ENCODE measurements at places on chromosomes 5 and 9.

DNA sequence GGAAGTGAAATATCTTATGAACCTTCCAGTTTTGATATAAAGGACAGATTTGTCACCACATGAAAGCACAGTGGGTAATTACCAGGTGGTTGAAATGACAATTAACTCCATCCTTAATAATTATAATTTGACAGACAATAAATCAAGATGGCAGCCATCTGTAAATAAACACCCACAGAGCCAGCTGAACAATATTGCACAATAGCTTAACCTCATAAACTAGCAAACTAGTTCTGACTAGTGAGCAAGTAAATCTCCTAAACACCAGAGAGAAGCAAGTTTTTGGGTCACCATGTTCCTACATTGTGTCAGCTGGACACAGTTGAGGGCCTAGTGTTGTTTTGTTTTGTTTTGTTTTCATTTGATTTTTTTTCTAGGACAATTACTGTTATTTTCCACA lies 577.4 kb downstream of the ACTL7B start:
- DNase-seq: no peak

DNA sequence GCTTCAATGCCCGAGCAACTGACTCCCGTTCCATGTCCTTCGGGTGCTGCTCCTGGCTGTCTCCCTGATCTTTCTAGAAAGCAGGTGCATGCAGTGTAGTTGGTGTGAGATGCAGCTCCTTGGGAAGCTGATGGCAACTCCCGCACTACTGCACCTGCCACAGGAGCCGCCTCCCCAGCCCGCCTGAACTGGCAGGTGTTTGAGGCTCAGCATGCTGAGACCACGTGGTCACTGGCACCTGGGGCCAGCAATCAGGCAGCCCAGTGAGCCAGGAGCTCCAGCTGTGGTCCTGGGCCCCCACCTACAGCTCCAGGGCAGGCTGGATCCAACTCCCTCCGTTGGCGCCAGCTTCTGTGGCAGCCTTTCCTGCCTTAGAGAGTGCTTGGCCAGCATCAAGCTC lies 111.5 kb downstream of the ICE1 start:
- no peak for DNase-seq

GRCh38 chr5:81778642-81779041 lies 27.7 kb upstream of the SSBP2 start:
- DNase-seq: no peak

- DNase-seq: no peak
These were observed 205.1 kb downstream of the RAB3C start for GRCh38 chr5:58787987-58788386.

DNA sequence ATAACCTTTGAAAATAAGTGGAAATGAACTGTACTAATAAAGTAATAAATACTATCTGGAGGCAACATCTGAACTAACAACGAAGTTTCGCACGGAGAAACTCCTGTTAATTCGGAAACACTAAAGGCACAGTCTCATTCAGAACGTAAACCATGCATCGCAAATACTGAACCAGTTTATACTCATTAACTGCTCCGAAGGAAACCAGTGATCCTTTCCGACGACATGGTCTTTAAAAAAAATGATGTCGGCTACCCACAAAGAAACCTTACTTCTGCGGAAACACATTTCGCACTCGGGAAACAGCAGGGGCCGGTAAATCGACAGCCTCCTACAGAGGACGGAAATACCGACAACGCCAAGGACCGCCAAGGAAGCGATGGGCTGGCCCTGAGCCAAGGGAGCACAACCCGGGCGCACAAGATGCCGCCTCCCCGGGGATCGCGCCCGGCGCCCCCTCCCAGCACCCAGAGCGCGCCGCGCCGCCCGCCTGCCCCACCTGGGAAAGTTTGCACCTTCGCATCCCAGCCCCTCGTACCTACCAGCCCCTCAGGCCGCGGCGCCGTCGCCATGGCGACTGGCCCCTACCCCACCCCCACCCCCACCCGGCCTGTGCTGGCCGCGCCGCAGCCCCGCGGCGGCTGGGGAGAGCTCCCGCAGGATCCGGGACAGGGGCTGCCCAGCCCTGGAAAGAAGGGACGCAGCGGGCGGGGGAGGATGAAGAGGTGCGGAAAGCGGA lies 732 bp downstream of the PRKAA1 start:
- DNase-seq: peak; percentile 91

DNA sequence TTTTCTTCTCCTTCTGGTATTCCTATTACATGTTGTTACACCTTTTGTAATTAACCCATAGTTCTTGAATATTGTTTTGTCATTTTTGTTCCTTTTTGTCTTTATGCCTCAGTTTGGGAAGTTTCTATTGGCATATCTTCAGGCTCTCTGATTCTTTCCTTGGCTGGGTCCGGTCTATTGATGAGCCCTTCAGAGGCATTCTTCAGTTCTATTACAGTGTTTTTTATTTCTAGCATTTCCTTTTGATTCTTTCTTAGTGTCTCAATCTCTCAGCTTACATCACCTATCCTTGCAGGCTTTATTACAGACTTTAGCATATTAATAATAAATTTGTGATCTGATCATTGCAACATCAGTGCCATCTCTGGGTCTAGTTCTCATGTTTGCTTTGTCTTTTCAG lies 33.8 kb downstream of the PHF2 start:
- no peak for DNase-seq

DNA sequence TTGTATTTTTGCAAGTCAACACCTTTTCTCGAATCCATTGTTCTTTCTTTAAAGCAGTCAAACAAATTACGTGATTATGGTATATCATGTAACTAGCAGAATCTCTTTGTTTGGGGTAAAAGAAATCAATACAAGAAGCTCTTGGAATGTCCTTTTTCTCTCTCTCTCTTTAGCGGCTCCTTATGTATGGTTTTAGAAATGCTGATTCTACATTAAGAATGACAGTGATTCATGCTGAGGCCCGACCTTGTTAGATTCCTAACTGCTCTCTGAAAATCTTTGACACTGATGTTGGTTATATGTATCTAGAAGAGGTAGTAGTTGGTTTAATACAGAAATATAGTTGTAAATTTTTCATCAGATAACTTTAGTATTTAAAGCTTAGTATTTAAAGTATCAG lies 76.4 kb downstream of the SNX24 start:
- DNase-seq: no peak

- no peak for DNase-seq
These were observed 5.0 kb upstream of the IFNA14 start for GRCh38 chr9:21244836-21245235.

DNA sequence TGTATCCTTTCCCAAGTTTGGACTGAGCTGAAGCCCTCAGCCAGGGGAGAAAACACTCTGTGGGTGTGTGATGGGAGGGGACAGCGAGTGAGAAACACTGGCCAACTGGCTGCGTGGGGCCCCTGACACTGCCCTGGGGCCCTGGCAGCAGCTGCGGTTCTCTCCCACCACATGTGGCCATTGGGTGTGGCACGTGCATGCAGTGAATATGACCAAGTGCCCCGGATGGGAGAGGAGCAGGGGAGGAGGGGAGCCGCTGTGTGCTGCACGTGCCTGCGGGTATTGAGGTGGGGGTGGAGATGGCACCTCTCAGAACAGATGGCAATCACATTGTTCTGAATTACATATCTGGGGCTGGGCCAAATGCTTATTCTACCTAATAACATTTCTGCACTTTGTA lies 242.4 kb upstream of the PCSK5 start:
- DNase-seq: no peak

GRCh38 chr5:55037046-55037771 lies 13.2 kb downstream of the GZMK start:
- no peak for DNase-seq

GRCh38 chr5:137147346-137147745 lies 351.8 kb downstream of the SPOCK1 start:
- no peak for DNase-seq

GRCh38 chr5:93579692-93580062 lies 1.3 kb downstream of the NR2F1-AS1 start:
- DNase-seq: no peak

DNA sequence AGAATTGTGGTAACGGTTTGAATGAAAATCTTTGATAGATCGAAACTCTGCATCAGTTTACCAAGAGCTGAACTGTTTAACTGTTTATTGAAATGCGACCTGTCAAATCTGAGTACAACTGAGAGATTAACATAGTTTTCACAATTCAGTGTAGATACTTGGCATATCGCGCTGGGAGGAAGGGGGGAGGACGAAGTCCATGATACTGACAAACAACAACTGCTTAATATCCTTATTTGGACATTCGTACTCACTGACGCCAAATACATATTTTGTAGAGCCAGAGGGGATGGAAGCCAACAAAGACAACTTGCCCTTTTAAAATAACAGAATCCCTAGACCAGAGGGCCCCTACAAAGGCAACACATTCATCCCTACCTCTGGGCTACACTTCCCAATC lies 93.2 kb downstream of the GLIS3 start:
- no peak for DNase-seq

DNA sequence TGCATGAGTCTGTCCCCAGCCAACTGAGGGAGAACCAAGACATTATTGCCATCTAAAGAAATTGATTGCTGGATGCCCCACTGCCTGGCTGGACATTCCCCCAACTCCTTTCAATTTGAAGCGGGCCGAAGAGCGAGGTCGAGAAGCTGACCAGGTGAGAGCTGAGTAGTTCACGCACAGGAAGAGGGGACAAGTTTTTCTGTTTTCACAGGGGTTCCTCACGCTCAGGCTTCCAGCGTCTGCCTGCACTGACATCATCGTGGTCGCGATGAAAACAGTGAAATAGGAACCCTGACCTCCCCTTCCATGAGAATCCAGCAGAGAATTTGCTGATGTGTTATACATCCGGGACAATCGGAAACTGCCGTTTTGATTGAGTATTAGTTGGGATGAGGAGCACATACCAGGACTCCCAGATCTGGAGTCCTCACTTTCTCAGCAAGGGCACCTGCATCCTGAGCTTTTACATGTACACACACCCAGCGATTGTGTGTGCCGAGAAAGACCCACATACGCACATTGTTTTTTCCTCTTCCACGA lies 3.1 kb upstream of the DMRT3 start:
- DNase-seq: no peak

DNA sequence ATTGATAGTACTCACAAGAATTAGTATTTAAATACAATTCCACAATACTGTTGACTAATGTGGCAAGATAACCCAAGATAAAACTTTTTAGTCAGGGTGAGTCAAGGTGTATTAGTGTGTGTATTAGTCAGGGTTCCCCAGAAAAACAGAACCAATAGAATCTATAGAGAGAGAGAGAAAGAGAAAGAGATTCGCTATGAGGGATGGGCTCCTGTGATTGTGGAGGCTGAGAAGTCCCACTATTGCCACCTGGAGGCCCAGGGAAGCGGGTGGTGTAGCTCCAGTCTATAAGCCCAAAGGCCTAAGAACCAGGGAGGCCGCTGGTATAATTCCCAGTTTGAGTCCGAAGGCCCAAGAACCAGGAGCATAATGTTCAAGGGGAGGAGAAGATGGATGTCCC lies 10.0 kb upstream of the SHISAL2B start:
- no peak for DNase-seq

DNA sequence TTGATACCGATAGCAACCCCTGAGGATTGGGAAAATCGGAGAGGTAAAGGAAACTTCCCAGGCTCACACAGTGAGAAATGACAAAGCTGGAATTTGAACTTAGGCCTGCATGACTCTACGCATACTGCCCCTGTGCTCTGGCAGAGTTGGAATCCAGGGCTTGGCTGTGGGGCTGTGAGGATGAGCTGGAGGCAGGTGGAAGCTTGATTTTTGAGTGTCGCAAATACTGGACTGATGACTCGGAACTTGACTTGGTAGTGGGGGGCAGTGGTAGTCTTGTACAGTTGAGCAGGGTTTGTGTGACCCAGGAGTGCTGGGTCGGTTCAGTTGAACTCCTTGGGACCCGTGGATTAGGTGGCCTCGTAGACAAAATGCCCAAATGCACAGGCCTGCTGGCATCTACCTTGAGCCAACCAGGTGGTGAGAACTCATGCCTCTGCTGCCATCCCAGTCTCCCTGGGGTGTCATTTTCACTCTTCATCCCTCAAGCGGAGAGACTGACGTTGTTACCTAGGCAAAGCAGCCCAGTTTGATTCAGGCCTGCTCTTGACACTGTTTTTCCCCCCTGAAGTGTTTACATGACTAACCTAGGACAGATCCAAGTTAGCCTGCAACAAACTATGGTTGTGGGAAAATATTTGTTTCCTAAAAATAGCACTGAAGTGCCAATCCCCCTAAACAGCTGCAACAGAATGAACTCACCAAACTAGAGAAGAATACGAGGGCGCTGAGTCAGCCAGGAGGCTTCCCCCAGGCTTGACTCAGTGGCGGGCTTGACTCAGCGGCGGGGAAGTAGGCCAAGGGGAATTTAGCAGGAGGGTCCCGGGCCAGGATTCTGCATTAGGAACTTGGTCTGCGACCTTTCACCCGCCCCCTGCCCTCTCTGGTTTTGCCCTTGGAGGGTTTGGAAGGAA lies 45.7 kb upstream of the ORM1 start:
- no peak for DNase-seq

DNA sequence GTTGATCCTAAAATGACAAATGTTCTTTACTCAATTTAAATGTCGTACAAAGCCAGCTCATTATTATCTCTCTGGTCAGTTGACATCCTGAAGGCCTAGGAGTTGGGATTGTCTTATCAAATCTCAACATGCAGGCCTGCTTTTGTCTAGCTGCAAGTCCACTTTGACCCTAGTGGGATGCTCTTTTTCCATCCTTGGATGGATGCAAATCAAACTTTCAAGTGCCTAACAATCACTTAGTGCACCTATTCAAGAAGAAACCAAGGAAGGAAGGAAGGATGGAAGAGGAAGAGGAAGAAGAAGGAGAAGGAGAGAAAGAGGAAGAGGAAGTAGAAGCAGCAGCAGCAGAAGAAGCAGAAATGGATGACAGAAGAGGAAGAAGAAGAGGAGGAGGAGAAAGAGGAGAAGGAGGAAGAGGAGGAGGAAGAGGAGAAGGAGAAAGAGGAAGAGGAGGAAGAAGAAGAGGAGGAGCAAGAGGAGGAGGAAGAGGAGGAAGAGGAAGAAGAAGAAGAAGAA lies 109.6 kb downstream of the PIK3R1 start:
- no peak for DNase-seq

GRCh38 chr5:157431544-157432200 lies 28.3 kb upstream of the NIPAL4 start:
- no peak for DNase-seq

DNA sequence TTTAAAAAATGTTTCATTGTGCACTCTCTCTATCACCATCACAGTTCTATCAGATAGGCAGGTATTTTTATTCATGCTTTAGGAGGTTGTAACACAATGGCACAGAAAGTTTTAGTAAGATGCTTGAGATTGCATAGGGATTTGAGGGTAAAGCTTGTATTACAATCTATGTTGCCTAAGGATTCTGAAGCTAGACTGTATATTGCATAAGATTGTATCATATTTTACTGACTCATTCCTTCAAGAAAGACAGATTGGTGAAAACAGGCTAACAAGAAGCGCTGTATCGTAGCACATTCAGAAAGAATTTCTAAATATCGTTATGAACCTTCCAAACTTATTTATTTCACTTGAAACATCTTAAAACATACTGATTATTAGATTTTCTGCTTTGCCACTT lies 577.7 kb downstream of the EBF1 start:
- no peak for DNase-seq

DNA sequence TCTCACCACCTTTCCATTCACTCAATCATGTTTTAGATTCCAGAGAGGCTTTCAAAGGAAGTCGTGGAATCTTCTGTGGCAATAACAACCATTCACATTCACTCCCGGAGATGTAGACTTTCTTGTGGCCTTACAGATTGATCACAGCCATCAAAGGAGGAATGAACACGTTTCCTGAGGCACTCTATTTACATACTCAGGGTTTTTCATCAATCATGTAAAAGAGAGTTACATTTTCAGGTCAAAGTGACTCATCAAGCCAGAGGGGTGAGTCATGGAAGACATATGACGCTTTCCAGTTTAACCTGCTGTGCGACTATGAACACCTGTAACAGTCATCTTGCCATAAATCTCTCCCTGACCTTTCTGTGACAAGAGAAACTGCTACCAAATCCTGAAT lies 39.3 kb upstream of the RAD23B start:
- DNase-seq: no peak

Measured in posterior cingulate gyrus (tissue), 11 donors.